GF-D8 (cell line): ENCODE measurements at places on chromosomes 11 and 22.

DNA sequence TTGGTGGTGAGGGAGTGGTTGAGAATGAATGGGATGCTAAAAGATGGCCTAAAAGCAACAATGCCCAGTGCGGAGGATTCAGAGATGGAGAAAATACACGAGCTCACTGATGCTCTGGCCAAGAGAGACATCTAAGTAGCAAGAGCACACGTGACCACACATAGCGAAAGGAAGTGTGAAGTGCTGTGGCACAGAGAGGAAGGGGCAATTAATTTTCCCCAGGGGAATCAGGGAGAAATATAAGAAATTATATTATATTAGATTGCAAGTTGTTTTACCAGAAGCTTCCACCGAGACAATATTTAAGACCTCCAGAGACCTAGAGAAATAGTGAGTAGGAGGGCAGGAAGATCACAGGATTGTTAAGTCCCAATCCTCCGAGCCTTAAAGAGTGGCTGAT is 80.6 kb downstream of the RCN1 start:
- DNase-seq, result no peak

DNA sequence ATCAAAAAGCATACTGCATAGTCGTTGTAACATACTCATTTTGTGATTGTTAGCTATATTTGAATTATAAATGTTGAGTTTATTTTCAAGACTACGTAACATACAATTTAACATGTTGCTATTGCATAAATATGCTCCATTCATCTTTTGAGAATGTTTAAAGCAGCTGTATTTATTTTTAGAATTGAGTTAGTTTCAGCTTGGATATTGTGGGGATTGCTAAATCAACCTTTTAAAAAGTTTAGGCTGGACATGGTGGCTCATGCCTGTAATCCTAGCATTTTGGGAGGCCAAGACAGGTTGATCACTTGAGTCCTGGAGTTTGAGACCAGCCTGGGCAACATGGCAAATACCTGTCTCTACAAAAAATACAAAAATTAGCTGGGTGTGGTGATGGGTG is 288.1 kb downstream of the DYNC2H1 start:
- no peak for DNase-seq

GRCh38 chr11:5689551-5689983 is at the start of gene TRIM22:
TSS of gene TRIM22 (plus strand) at chr11:5689790. CDS start at chr11:5696233, 6,443 bp downstream.
- DNase-seq, result peak; percentile 40

- DNase-seq, result no peak
Observed at GRCh38 chr11:24043842-24044241, 453.0 kb upstream of the LUZP2 start.

- DNase-seq, result no peak
Observed at GRCh38 chr11:110778343-110778742, 66.1 kb upstream of the ARHGAP20 start.

GRCh38 chr11:121344824-121345223 is 52.3 kb downstream of the SC5D start:
- DNase-seq, result no peak

- no peak for DNase-seq
Observed at GRCh38 chr11:118243993-118244762, 8.0 kb downstream of the MPZL3 start.

GRCh38 chr22:48960980-48961660 is 866.6 kb downstream of the BRD1 start:
- DNase-seq, result no peak

GRCh38 chr11:134615041-134615615 is 203.1 kb upstream of the B3GAT1 start:
- DNase-seq, result no peak

GRCh38 chr22:36840106-36840505 is 20.7 kb upstream of the NCF4 start:
- DNase-seq, result no peak

GRCh38 chr22:33219648-33220384 is 161.6 kb upstream of the SYN3 start:
- DNase-seq, result no peak

DNA sequence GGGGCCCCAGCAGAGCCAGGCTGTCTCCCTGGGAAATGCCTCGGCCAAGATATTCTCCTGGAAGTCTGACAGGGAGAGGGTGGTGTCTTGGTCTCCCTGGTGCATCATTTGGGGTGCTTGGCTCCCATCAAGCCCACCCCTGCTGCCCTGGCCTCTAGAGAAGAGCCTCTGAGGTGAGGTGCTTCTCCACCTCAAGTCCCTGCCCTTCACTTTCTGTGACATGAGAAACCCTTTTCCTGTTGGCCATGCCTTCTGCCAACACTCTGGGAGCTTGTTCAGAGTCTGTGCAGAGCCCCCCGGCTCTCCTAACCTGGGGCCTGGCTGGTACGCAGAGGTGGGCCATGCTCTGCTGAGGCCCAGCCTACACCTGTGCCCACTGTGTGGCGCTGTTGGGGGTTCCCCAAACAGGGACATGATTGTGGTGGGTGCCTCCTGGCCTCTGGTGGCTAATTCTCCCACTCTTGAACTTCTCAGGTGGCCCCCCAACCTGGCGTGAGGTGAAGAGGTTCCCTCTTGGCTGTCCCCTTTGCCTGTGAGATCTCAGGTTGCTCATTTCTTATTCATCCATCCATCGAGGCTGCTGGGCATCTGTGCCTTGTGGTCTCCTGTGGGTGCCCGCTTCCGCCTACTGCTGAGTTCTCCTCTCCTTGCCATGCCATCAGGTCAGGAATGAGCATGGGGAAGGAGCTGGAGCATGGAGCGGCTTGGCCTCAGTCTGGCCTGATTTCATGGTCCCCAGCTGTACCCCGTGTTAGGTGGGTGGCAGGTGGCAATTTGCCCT is 19.2 kb upstream of the DGCR8 start:
- no peak for DNase-seq

GRCh38 chr22:23182309-23183060 is 2.2 kb downstream of the BCR start:
- peak; percentile 10 for DNase-seq

DNA sequence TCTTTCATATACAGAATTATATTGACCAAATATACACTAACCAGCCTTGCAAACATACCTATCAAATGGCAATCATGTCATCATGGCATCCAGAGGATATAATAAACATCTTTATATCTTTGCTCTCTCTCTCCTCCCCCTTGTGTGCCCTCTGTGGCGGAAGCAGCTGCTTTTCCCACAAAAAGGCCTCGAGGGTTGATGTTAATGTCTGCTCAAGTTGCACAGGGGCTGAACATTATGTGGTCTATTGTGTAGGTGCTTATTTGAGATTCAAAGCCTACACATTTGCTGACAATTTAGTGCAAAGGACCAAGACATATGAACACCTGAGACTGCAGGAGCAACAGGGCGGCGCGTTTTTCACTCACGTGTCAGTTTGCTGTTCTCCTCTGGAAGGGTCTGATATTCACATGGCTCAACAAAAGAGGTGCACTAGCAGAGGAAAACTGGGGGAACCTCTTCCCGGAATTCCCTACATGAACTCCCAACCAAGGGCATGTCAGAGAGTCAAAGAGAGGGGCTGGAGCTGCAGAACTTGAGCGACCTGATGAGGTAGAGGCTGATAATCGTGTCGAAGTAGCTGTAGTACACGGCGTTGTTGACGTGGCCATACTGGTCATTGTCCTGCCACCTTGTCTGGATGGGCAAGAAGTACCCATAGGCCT is 138.8 kb downstream of the RCN1 start:
- DNase-seq, result no peak

DNA sequence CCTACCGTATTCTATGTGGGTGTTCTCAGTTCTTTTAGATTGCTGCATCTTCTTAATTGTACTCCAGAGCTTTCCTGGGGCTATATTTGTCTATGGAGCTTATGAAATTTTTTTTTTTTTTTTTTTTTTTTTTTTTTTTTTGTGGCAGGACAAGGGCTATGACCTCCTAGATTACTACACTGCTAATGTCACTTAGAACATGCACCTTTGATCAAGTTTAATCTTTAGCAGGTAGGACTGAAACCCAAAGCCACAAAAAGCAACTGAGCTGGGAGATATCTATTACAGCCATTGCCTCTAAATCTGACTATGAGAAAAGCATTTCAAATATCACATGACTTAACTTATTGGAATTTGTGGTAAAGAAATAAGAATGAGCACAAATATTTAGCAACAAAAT is 21.7 kb upstream of the ABTB2 start:
- no peak for DNase-seq
